AG20443 (cell line): ENCODE measurements at places on chromosomes 2 and 18.

DNA sequence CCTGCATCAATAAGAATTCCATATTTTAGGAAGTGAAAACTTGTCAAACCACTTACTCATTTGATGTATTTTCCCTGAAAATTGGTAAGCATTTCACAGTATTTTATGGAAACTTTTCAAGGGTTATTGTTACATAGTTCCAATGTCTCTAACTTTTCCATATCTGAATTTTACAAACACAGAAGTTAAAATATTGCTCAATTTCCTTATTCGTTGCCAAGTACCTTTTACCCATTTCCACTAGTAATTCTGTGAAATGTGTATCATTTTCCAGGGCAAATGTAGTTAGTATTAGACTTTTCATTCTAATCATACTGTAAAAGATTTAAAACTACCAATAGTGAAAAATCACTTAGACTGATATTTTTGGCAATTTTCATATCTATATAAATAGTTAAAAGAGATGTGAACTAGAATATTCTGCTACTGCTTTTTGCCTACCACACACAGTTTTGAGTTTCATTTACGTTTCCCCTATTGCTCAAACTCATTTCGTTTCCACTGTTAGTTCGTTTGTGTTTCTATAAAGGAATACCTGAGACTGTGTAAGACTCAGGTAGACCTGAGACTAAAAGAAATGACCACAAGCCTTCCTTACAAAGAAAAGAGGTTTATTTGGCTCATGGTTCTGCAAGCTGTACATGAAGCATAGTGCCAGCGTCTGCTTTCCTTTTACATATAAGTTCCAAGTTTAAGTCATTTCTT, 86.3 kb downstream of the PMS1 start:
- DNase-seq = no peak

- DNase-seq = no peak
Observed at GRCh38 chr2:219090436-219091299, 29.9 kb upstream of the IHH start.

DNA sequence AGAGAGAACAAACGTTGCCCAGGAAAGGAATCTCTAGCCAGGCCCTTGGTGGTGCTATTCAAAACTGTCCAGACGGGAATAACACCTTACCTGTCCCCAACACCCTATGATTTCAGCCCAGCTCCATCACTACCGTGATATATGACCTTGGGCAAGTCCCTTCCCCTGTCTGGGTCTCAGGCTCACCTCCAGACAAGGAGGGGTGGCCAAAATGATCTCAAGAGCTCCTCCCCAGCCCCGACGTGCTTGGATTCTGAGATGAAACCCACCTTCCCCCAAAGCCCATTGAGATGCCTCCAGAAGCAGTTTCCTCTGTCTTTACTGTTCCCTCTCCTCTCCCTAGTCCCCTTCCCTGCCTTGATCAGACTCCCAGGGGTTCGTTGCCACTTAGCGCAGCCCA, 1.5 kb downstream of the KCNK3 start:
- no peak for DNase-seq

DNA sequence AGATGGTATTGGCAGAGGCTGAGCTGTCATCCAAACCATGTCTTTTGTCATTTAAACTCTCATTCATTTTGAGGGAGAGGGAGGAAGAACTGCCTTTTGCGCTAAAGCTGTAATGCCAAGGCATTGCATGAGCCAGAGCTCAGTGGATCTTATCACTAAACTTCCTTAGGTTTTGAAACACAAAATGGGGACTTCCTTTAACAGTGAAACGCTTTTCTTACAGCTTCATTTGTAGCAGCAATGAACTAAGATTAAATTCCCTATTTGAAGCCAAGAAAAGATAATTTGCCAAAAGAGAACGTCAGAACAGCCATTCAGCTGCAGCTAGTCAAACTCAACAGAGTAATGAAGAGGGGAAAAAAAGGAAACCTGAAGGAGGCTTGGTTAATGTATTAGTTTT, 143.5 kb upstream of the MMADHC start:
- no peak for DNase-seq

- DNase-seq = peak; percentile 73
Observed at GRCh38 chr2:86221066-86221684, 21.9 kb downstream of the MRPL35 start.

DNA sequence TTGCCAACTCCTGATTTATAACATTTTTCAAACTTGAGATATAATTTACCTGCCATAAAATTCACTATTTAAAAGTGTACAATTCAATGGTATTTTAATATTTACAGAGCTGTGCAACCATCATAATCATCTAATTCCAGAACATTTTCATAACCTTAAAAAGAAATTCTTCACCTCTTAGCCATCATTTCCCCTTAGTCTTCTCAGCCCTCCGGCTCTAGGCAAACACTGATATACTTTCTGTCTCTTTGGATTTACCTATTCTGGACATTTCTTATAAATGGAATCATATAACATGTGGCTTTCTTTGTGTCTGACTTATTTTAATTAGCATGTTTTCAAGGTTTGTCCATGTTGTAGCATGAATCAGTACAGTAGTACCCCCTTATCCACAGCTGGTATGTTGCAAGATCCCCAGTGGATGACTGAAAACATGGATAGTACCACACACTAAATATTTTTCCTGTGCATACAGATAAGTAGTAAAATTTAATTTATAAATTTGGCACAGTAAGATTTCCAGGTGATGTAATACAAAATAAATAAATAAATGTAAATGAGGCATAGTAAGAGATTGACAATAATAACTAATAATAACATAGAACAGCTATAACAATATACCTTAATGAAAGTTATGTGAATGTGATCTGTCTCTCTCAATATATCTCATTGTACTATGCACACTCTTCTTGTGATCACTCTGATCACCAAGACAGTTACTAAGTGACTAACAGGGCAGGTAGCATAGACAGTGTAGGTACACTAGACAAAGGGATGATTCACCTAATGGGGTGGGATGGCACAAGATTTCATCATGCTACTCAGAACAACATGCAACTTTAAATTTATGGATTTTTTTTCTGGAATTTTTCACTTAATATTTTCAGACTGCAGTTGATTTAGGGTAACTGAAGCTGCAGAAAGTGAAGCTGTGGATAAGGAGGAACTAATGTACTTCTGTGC, 73.1 kb downstream of the RAB3GAP1 start:
- no peak for DNase-seq

DNA sequence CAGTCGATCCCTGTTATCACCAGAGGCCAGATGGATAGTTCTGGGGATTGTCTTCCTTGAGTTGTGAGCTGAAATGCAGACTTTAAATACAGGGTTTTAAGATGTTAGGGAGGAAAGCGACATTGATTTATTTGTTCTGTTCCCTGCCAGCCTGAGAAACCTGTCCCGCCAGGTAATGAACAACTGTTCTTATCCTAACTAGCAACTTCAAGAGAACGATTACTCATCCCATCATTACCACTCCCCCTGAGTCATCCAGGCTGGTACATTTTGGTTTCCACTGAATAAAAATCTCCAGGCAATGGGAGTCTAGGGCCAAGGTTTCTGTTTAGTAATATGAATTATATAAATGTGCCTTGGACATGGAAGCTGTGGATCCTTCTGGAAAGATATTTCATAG, 131.2 kb downstream of the LYPD6B start:
- peak; percentile 25 for DNase-seq

- no peak for DNase-seq
Observed at GRCh38 chr2:238091436-238092060, 8.6 kb upstream of the ESPNL start.

DNA sequence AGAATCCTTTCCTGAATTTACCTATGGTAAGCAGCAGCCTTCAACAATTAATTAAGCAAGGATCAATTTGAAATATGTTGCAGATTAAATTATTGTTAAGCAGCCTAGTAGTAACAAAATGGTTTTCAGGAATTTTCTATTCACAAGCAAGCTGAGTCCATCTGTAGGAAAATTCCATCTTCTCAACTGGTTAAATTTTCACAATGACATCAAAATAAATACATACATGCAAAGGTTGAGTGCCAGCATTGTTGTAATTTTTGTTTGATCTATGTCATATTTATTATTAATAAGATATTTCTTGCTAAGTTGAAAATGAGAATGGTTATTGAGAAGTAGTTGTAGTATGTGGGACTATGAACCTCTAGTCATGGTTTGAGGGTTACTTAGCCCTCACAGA, 15.3 kb upstream of the TFPI start:
- no peak for DNase-seq

- DNase-seq = no peak
Observed at GRCh38 chr2:67645280-67646138, 248.4 kb downstream of the ETAA1 start.

DNA sequence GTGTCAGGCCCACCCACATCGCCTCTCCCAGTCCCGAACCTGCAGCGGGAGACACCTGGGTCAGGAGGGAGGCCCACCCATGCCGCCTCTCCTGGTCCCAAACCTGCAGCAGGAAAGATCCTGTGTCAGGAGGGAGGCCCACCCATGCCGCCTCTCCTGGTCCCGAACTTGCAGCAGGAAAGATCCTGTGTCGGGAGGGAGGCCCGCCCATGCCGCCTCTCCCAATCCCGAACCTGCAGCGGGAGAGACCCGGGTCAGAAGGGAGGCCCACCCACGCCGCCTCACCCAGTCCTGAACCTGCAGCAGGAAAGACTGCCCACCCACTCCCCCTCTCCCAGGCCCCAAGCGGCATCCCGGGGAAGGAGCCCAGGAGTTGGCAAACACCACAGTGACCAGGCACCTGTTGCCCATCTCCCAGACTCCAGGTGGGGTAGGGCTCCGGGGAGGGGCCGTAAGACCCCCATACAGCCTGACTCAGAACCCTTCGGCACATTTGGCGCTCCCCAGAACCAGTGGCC, 7.8 kb downstream of the SLC66A2 start:
- no peak for DNase-seq
